Kidney tubule cell (primary cell): ENCODE measurements at places on chromosomes 5 and 9.

DNA sequence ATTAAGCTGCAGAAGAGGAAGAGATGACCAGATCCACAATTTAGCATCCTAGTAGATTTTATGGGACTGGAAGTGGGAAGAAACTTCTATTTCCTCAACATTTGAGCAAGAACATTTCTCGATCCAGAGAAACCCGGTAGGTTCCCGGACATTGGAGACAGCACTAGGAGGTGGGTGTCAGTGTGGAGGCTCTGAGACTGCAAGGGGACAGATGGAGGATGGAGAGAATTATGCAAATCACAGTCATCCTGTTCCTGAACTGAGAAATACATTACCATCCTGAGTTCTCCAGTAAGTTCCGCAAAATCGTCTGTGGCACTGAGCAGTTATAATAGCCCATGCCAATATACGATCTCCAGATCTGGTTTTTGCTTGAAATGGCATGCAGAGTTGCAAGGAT, 25.6 kb downstream of the GLDC start:
- no peak for DNase-seq

DNA sequence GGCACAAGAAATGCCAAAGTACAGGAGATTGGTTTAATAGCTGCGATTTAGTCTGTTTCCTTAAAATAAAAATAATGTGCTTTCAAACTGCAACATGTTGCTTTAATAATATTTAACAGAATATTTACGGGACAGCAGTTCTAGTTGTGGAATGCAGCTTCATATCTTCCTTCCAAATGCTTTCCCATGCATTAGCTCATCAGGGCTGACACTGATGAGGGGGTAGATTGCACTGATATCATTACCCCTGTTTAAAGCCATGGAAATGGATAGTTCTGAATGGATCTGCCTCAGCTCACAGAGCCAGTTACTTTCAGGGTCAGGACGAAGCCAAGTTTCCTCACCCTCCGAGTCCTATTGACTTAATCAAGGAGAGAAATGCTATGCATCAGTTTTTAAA, 93.2 kb upstream of the OSMR start:
- no peak for DNase-seq

DNA sequence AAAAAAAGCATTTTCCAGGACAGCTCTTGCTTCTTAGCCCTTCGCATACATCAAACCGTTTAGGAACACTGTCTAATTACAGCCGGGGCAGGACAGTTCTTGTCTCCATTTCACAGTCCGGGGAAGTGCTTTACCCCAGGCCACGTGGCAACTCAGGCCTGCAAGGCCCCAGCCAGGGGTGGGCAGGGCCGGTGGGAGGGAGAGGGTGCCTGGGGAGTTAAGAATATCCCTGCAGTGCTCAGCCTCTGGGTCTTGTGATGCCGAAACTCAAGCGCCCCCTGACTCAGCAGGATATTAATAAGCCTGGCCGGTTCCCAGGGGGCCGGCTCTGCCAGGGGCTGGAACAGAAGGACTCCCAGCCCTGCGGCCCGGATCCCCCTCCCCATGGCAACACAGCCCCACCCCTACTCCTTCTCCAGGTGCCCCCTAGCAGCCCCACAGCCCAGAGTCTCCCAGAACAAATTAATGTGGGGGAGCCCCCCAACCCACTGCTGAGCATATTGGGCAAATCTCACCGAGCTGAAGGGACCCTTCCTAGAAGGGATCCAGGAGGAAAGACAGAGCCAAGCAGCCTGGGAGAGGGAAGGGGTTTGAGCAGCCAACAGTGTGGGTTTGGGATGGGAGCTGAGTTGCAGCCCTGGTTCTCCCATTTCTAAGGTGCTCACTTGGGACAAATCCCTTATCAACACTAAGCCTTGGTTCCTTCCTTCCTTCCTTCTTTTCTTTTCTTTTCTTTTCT, 45.3 kb downstream of the PLPP7 start:
- no peak for DNase-seq

GRCh38 chr5:128271859-128272464, 188.4 kb downstream of the SLC12A2 start:
- peak; percentile 81 for DNase-seq

DNA sequence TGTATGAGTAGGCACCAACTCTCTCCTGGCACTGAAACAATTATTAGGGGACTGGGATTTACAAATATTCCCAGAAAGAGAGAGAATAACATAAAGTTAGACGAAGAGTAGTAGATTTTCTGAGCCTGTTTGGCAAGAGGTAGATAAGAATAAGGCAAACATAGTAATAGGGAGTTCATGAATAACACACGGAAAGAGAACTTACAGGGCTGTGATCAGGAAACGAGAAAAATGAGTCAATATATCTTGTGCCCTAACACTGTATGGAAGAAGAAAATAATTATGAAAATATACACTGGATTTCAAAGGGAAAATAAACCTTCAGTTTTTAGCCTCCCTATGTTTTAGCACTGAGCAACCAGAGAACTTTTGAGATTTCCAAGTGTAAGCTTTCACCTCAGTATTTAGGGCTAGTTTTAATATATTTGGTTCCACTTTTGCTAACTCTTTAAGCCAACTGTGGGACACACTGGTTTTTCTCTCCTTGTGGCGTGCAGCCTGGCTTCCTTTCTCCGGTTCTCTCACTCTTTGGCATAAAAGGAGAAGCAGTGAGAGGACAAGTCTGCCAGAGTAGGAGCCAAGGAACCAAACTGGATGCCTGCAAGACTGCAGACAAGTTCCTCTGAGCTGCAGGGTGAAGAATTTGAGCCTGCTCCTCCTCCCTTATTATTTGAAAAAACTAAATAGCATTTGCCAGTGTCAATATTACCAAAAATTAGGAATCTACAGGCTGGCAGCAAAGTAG, 6.6 kb upstream of the KCNN2 start:
- no peak for DNase-seq

GRCh38 chr9:82180711-82181110, 192.1 kb downstream of the SPATA31D1 start:
- DNase-seq, result no peak

DNA sequence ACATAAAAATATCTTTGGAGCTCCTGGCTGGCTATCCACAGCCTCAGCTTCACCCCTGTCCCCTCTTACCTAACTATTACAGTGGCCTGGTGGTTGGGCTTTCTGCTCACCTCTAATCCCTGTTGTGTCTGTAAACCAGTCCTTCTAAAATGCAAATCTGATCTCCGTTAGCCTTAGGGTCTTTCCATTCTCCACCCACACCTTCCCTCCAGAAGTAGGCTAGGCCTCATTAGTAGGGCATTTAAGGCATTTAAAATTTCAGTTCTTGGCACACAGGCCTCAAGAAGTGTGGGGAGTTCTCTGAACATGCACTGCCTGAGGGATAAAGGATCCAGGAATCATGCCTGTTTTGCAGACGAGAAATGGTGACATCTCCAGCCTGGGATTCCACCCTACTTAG, 26.4 kb upstream of the STC2 start:
- DNase-seq, result no peak

GRCh38 chr9:22108581-22109370, 99.7 kb upstream of the CDKN2B start:
- DNase-seq, result no peak

DNA sequence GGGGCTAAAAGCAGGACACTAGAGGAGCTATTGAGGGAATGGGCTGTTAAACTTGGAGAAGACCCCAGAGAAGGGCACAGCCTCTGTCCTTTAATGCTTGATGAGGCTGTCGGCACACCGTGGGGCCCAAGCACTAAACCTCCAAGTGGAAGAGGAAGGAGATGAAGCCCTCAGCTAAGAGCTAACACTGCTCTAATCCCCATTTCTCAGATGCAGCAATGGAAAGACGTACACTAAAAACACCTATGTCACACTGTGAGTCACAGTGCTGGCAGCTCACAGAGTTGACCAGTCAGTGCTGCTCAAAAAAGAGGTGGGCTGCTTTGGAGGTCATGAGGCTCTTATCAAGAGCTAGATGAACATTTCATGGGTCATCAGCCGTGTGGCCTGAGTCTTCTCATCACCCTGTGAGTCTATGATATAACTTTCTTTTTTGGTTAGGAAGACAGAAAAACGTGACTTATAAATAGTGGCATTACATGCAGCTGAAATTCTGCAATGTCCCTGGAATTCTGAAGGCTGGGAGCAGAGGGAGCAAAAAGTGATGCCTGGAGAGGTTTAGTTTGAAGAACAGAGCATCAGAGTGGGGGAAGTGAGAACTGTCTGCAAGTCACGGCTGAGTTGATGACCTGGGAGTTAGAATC, 21.5 kb downstream of the TNFSF8 start:
- DNase-seq, result peak; percentile 35

DNA sequence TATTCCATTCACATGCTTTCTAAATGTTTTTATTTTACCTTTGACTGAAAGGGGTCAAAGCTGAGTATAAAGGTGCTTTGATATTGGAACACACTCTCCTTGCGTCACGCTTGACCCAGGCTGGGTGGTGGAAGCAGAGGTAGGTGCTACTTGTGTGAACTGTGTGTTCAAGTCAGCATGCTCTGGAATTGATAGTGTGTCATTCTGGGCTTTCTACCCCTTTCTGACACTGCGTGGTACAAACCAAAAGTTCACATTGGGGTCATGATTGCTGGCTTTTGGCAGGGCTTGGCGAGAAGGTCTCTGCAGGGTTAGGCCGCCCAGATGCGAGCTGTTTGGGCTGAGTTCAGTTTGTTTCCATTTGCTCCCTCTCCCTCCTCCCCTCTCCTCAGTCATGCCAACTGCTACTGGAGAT, 131.8 kb downstream of the ADAMTSL1 start:
- DNase-seq, result no peak

GRCh38 chr9:33939924-33940874, 108.5 kb downstream of the UBAP2 start:
- DNase-seq, result no peak

GRCh38 chr5:101271416-101271815, 368.3 kb upstream of the ST8SIA4 start:
- DNase-seq, result no peak

DNA sequence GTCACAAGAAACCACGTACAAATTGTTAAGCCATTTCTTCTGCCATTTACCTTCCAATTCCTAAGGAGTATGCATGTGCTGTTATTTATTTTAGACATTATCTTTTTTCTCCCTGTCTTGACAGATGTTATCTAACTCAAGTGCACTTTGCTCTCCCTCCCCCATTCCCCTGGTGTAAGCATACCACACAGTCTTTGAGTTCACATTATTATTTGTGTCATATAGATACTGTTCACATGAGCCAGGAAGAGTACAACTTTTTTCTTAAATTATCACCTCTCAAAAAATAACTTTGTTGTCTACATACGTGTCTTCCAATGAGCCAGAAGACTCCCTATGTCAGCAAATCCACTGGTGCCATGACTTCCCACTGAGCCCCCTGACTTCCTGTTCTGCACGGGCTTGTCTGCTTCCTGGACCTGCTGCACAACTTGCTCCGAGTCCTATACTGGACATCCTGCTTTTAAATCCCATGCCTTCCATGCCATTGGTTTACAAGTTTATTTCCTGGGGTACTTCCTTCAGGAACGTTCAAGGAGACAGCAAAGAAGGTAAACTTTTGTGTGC, 19.9 kb upstream of the FAM120A start:
- DNase-seq, result no peak

DNA sequence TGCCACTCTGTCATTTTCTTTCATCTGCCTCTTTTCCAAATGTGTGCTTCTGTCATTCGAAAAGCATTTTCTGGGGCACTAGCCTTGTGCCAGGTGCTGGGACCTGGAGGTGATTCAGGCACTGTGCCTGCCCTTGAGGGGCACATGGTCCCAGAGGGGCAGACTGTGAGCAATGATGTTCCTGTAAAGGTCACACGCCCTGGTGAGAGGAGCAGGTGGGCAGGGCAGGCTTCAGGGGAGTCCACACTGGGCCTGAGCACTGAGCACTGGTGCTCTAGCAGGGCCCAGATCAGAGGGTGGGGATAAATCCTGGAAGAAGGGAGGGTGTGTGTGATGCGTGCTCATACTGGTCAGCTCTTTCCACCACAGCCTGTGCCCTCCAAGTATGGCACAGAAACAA, 77.8 kb downstream of the COL15A1 start:
- no peak for DNase-seq

DNA sequence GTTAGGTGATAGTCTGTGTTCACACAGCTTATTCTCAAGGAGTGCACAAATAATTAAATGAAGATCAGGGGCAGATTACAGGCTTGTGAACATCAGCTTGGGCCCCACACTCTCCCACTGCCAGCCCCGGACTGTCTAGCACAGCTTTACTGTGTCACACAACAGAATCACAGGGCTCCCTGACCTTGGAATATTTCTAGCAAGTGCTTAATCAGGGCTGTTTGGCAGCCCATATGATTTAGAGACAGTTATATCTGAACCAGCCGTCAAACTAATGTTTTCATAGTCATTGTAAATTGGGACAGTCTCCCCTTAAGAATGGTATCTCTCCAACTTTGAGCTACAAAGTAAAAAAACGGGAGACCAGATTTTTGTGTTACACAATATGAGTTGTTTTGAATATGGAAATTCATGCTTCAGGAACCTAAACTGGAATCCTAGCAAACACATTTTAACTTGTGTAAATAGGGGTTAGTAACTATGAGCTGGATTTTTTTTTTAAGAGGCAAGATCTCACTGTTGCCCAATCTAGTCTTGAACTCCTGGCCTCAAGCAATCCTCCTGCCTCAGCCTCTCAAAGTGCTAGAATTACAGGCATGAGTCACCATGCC, 517.6 kb downstream of the BNC2 start:
- no peak for DNase-seq

GRCh38 chr5:88782571-88782970, 100.4 kb downstream of the MEF2C start:
- no peak for DNase-seq

GRCh38 chr5:163916376-163916775, 411.0 kb downstream of the MAT2B start:
- no peak for DNase-seq

DNA sequence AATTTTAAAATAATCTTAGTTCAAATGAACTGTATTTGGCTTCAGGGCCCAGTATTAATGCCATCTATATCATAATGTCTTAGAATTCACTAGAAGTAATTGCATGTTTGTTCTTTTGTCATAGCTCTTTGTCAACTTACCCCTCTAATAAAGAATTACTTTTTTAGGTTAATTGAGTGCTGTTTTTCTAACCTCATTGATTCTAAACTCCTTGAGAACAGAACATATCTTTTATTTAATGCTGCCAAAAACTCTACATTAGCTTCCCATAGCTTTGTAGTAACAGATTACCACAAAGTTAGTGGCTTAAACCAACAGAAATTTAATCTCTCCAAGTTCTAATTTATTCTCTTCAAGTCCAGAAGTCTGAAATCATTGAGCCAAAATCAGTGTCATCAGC, 242.4 kb downstream of the LURAP1L start:
- no peak for DNase-seq

DNA sequence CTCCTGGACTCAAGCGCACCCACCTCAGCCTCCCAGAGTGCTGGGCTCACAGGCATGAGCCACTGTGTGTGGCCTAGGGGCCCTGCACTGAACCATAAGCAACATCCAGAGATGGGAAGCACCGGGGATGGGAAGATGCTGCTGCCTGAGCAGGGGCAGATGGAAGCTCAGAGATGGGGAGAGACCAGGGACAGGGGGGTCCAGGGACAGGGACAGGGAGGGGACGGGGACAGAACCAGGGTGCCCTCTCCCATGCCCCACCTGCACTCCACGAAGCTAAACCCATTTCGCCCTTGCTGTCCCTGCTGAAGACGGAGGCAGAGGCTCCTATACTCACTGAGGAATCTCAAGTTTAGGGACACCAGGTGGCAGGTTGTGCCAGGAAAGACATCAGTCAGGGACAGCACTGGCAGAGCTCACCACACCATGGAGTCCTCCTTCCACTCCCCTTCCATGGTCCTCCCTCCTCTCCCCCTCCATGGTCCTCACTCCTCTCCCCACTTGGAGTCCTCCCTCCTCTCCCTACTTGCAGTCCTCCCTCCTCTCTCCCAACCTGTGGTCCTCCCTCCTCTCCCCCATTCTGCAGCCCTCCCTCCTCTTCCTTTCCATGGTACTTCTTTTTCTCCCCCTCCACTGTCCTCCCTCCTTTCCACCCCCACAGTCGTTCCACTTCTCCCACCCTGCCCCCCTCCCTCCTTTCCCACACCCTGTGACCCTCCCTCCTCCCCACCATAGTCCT, 45.5 kb upstream of the LRRC14B start:
- DNase-seq, result no peak
